ENCODE measurements at places on chromosomes 11 and 22. TPM values are rescaled to one million over a fixed set of nuclear protein-coding genes. Genes with fewer than 3 reads are reported as not detected.

The EPS8L2 gene
- total RNA-seq = 7.8 TPM

- H3K4me1 ChIP-seq = no peaks in the 10 kb centered on the region
- no peaks in the 10 kb centered on the region for H3K36me3 ChIP-seq
- no peak overlapping the region for H3K27ac ChIP-seq
- H3K27me3 ChIP-seq = no peaks in the 10 kb centered on the region
- no peak overlapping the region for H3K4me3 ChIP-seq
Measured at GRCh38 chr11:115706626-115707135, 202.5 kb upstream of the CADM1 start.

- DNase-seq = no peak
- H3K36me3 ChIP-seq = no peaks in the 10 kb centered on the region
- H3K27ac ChIP-seq = no peak overlapping the region
- no peak overlapping the region for H3K4me3 ChIP-seq
- H3K4me1 ChIP-seq = no peaks in the 10 kb centered on the region
- H3K27me3 ChIP-seq = peaks cover 5% of the 10 kb centered on the region
Measured at GRCh38 chr11:1060410-1060809, 14.3 kb upstream of the MUC2 start.

DNA sequence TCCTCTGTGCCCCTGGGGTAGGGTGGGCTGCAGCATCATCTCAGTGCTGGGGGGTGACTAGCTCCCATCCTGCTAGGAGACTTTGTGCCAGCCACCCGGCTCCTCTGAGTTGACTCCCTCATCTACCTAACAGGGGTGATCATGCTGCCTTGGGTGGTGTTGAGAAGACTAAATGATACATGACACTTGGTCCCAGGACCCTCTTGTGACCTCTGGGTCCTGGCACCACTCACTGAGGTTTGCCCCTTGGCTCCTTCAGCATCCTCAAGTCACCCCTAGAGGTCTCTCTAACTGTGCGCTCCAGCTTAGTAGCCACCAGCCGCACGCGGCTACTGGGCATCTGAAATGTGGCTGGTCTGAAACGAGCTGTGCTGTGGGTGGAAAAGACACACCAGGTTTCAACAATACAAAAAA, 72.1 kb downstream of the LRRC32 start:
- H3K4me3 ChIP-seq = no peak overlapping the region
- H3K4me1 ChIP-seq = peaks cover 12% of the 10 kb centered on the region

GRCh38 chr11:5923427-5923776, 18.6 kb upstream of the OR56A3 start:
- no peak overlapping the region for H3K27ac ChIP-seq
- no peaks in the 10 kb centered on the region for H3K36me3 ChIP-seq
- no peaks in the 10 kb centered on the region for H3K4me1 ChIP-seq
- H3K4me3 ChIP-seq = no peak overlapping the region
- no peaks in the 10 kb centered on the region for H3K27me3 ChIP-seq
- DNase-seq = no peak

DNA sequence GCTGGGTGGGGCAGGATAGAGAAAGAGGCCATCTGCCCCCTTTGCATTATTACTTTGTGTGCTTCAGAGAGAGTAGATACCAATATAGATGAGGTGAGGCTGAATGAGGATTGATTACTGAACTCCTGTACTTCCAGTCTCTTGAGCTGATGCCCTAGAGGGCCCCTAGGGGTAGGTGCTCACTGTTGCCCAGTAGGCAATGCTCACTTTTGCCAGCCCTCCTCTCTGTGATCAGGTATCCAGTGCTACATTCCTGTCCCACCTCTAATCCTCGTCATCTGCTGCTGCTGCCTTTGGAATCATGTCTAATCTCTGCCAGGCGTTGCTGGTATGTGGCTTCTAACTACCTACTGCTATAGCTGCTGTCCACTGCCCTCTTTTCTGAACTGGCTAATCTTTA, 57.2 kb downstream of the CCDC83 start:
- no peaks in the 10 kb centered on the region for H3K4me1 ChIP-seq
- peaks cover 4% of the 10 kb centered on the region for H3K27me3 ChIP-seq
- H3K4me3 ChIP-seq = no peak overlapping the region
- no peak overlapping the region for H3K27ac ChIP-seq

GRCh38 chr22:37476389-37477329, 9.5 kb downstream of the MFNG start:
- no peak for DNase-seq
- no peak overlapping the region for H3K4me3 ChIP-seq

- no peaks in the 10 kb centered on the region for H3K36me3 ChIP-seq
- no peaks in the 10 kb centered on the region for H3K4me1 ChIP-seq
- no peak for DNase-seq
- no peaks in the 10 kb centered on the region for H3K27me3 ChIP-seq
- no peak overlapping the region for H3K27ac ChIP-seq
Measured at GRCh38 chr11:69376155-69377028, 82.4 kb downstream of the MYEOV start.

DNA sequence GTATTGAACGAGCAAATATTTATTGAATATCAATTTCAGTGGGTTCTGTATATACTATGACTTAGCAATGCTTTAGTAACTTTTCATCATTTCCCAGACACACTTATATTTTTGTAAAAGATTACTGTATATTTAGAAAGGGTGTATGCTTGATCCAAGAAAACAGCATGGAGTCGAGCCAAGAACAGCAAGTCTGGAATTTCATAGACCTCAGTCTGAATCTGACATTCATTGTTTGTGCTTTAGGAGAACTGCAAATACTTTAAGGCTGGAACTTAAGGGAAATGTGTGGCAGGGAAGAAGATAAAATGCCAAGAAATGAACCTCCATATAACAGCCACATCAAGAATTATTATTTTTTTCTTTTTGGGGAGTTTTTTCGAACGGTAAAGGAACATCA, 1156.8 kb downstream of the LRRC4C start:
- DNase-seq = no peak
- no peak overlapping the region for H3K4me3 ChIP-seq
- no peaks in the 10 kb centered on the region for H3K4me1 ChIP-seq
- H3K27me3 ChIP-seq = no peaks in the 10 kb centered on the region
